ENCODE measurements at places on chromosomes 5 and 9.

GRCh38 chr5:156589946-156590216 lies 260.2 kb upstream of the PPP1R2B start:
- DNase-seq = no peak

DNA sequence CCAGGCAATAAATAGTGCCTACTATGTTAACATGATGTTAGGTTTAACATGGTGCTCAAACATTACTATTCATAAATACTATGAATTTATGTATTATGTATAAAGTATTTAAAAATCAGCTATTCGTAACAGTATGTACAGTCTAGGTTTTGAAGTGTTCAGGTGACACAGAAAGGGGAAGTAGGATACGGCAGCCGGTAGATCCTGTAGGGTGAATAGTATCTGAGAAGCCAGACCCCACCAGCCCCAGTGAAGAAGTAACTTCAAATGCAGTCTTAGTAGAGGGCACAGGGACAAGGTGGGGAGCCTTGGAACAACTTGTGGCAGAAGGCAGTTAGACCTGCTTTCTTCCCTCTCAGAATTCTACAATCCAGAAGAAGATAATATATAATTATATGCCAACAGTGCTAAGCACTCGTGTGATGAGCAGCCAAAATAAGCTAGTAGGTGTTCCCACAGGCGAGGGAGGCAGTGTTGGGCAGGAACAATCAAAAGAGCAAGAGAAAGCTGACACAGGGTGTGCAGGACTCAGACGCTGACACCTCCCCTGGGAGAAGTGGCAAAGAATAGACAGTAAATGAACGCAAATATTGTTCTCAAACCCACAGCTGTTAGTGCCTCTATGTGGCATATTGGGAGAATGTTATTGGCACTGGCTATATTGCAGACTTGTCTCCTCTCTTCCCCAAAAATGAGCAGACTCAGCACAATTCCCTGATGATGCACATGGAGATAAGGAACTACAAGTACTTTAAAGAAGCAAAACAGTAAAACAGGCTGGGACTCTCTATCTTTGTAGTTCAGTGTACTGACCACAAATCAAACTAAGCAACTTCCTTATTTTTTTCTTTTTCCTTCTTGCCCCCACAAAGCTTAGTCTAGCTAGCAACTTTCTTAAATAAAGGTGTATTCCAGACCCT lies 4.6 kb downstream of the ZNF367 start:
- no peak for DNase-seq

GRCh38 chr5:137545956-137546355 lies 46.8 kb upstream of the SPOCK1 start:
- no peak for DNase-seq

DNA sequence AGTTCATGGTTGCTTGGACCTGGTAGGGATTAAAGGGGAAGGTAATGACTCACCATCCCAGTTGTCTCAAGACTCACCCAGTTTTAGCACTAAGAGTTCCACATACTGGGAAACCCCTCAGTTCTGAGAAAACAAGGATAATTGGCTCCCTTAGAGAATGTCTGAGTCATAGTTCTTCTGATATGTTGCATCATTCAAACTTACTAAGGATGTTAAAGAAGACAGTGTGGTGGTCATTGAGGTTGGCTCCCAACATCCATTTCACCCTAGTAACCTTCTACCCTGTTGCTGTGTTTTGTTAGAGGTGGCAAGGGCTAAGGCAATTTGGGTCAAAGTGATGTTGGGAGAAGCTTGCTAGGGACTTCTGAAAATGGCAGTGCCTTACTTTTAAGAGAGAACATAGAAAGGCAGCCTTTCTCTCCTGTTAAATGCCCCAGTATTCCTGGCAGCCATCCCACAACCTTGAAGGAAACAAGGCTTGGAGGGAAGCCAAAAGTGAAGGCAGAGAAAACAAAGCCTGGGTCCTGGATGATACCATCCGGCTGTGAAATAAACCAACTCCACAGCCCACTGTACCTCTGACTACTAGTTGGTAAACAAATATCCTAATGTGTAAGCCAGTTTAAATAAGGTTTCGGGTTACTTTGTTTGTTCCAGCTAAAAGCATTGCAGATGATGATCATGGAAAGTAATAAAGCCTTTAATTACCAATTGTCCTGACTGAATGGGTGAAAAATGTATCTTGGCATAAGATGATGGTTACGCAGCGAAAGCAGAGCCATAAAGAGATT lies 80.4 kb upstream of the ADAMTSL1 start:
- peak; percentile 29 for DNase-seq

All from right hindlimb (tissue), 1 donor.